ENCODE measurements at places on chromosomes 16 and 17.
A peak's percentile ranks its signal among the peaks of the same experiment; 100 is the strongest.

DNA sequence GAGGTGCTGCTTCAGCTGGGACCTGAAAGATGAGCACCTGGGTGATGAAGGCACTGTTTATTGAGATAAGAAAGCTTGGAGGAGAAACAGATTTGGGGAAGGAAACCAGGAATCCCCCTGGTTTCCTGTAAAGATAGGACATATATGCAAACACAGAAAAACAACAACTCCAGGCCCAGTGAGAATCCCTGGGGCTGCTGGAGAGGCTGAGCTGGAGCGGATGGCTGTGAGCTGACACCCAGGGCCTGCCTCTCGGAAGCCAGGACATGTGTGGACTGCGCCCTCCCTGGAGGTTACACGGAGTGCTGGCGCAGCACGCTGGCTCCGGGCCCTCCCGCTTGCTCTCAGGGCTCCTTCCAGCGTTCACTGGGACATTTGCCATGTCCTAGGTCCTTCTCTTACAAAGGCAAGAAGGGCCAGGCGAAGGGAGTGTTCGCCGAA, 57.5 kb downstream of the CYB5B start:
- peak; percentile 85 for DNase-seq

- DNase-seq: no peak
Observed at GRCh38 chr17:703081-703875, 11.4 kb downstream of the VPS53 start.

DNA sequence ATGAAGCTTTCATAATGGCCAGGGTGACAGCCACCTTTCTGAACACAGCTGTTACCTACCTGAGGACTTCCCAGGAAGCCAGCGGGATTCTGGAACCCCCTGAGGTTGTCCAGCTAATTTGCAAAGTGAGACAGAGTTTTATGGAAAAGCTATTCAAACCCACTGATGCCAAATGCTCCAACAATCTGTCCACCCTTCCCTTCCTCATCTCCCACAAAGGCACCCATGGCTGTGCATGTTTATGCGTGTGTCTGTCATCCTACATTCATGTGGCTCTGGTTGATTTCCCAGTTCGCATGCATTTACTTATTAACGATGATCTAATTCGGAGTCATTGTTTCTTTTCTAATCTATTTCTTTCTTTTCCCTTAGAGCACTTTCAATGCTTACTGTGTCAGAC, 217.1 kb downstream of the SLC39A11 start:
- DNase-seq: no peak

DNA sequence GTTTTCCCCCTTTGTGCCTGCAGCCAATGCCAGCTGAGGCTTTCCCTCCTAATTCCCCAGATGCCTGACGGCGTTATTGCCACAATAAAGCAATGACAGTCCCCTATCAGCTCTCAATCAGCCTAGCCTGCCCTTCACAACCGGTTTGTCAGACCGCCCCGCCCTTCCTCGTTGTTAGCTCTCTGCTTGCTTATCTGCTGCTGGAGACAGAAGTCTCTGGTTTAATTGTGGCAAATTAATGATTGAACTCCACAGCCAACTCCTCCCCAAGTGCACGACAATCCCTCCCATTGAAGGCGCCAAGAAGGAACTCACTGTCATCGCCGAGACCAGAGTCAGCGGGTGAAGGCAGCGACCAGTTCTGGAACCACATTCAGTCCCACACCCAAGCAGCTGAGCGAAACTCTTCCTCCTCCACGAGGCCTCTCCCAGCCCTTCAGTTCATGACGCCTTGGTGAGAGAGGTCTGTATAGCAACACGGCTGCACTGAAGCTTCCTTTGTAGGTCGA, 474.4 kb downstream of the SLC39A11 start:
- DNase-seq: no peak

DNA sequence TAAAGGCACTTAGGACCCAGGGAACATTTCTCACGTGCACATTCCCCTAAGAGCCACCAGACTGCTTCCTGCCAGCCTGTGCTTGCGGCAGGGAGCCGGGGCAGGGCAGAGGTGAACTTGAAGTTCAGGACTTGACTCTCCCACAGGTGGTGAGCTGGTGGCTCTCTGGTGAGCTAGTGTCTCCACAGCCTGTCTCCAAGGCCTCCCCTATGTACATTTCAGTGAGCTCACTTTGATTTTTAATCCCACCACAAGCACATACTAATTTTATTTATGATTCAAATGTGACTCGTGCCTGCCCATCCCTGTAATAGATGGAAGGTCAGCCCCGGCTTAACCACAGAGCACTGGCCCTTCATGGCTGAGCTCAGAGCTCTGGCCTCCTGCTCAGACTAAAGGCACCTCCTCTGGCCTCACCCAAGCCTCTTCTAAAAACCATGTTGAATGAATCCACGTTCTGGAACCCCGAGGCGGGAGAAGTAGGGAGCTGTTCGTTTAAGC, 9.2 kb downstream of the SNN start:
- no peak for DNase-seq

DNA sequence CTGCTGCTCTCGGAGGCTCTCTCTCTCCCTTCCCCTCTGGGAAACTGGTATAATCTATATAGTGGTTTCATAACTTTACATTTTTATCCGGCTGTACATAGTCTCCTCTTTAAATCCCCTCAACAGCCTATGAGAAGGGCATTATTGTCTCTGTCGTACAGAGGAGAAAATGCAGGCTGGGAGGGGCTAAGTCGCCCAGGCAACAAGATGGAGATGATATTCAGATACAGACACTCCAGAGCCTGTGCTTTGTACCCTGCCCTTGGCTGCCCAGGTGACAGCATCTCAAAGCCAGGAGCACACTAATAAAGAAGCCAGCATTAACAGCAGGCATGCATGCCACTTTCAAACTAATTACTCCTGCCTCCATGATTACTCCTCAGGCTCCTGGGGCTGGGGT, 4.7 kb upstream of the EIF1 start:
- no peak for DNase-seq

- DNase-seq: no peak
Observed at GRCh38 chr16:84416407-84417321, 48.3 kb downstream of the ATP2C2 start.

DNA sequence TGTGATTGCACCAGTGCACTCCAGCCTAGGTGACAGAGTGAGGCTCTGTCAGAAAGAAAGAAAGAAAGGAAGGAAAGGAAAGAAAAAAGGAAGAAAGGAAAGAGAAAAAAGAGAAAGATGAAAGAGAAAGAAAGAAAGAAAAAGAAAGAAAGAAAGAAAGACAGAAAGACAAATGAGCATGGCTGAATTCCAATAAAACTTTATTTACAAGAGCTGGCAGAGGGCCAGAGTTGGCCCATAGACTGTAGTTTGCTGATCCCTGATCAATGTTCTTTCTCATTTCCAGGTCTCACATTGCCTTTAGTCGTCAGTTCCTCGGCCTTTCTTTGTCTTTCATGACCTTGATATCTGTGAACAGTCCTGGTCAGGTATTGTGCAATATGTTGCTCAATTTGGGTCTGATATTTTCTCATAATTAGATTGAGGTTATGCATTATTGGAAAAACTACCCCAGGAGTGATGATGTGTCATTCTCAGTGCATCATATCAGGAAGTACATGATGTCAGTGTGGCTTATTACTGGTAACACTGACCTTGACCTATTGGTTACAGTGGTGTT, 68.5 kb upstream of the MED9 start:
- DNase-seq: no peak

- DNase-seq: no peak
Observed at GRCh38 chr16:17238285-17239028, 232.3 kb downstream of the XYLT1 start.

- no peak for DNase-seq
Observed at GRCh38 chr17:72682605-72683004, 409.9 kb downstream of the SLC39A11 start.

Data from NCI-H446 (cell line).